PC-3 (cell line): ENCODE measurements at places on chromosomes 5 and 9.

DNA sequence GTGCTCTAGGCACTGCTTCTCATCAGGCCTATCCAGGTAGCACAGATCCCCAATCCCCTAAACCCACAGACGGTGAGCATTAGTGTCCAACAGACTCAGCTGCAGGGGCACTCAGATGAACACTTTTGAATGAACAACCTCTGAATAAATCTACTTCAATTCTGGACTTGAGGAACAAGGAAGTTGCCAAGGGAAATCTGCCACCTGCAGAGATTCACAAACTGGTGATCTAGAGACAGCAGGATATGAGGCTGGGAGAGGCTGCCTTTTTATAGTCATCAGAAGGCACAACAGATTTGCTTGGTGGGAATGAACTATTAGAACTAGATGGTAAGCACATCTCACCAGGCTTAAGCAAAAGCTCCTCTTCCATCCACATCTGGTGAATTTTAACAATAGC, 7.0 kb upstream of the HK3 start:
- DNase-seq, result no peak
- H3K27ac ChIP-seq, result no peak overlapping the region
- no peak overlapping the region for H3K4me3 ChIP-seq
- no peaks in the 10 kb centered on the region for H3K27me3 ChIP-seq
- peaks cover 57% of the 10 kb centered on the region for H3K36me3 ChIP-seq

DNA sequence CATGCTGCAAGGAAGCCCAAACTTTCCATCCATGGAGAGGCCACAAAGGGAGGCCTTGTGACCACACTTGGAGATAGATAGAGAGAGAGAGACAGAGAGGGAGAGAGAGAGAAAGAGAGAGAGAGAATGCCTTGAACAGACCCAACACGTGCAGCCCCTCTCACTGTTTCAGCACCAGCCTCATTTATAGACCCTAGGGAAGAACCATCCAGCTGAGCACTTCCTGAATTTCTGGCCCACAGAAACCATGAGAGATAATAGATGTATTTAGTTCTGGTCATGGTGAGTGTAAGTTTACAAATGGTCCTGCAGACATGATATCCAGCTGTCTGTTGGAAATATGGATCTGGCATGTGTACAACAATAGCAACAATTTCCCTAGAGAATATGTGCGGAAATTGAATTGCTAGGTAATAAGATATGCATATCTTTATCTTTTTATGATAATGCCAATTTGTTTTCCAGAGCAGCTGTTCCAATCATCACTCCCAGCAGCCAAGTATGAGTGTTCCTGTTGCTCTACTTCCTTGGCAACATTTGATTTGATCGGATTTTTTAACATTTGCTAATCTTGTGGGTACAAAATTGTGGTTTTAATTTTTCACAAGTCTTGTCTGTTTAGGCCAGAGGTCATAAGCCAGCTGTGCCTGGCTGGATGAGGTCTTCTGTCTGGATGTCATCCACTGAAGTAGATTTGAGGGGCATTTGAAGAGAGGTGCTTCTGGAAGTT, 217.3 kb upstream of the IL12B start:
- no peak overlapping the region for H3K27ac ChIP-seq
- H3K4me3 ChIP-seq, result no peak overlapping the region
- H3K4me1 ChIP-seq, result peaks cover 13% of the 10 kb centered on the region
- DNase-seq, result no peak

DNA sequence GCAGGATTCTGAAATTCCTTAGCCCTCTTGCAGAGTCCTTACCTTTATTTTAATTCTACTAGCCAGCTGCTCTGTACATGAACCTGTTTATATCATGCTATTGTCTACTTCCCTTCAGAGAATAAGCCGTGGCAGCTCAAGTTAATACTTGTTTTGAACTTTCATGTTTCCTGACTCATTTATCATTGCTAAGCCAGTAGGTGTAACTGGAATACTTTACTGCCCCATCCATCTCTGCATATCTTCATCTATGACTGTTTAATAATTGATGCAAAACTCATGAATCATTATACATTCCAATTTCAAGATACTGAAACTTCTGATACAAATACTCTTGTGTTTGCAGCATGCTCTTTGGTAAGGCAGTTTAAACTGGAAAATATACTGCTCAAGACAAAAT, 174.7 kb downstream of the PPP2R2B start:
- peaks cover 26% of the 10 kb centered on the region; the same call in 1 of the 2 replicates for H3K27me3 ChIP-seq
- no peaks in the 10 kb centered on the region for H3K4me1 ChIP-seq
- no peak for DNase-seq
- H3K36me3 ChIP-seq, result no peaks in the 10 kb centered on the region

DNA sequence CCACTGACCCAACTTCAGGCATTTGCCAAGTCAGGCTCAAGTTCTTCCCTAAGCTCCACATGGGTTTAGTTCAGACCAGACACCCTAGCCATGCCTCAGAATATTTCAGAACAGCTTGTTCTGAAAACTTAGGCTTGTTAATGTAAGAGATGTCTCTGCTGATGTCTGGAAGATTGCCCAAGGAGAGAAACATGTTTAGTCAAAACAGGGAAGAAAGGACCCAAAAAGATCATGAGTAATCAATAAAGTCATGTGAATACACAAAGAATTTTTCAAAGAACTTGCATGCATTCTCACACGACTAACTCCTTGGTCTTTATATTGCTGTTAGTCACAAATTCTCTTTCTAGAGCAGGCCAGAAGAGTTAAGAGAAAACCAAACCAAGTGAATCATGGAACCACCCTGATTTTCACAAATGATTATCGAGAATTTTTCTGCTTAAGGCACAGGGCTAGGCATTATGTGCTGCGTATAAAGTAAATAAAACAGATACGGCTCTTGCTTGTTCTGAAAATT, 158.1 kb upstream of the HMHB1 start:
- peaks cover 13% of the 10 kb centered on the region for H3K4me1 ChIP-seq
- no peak overlapping the region for H3K4me3 ChIP-seq
- no peak for DNase-seq

- DNase-seq, result no peak
- H3K27me3 ChIP-seq, result no peaks in the 10 kb centered on the region
- H3K4me3 ChIP-seq, result peak overlapping the region; percentile 89
- H3K27ac ChIP-seq, result peak overlapping the region; percentile 11
- no peaks in the 10 kb centered on the region for H3K36me3 ChIP-seq
Observed at GRCh38 chr5:98770911-98771322, 2.5 kb upstream of the RGMB start.

DNA sequence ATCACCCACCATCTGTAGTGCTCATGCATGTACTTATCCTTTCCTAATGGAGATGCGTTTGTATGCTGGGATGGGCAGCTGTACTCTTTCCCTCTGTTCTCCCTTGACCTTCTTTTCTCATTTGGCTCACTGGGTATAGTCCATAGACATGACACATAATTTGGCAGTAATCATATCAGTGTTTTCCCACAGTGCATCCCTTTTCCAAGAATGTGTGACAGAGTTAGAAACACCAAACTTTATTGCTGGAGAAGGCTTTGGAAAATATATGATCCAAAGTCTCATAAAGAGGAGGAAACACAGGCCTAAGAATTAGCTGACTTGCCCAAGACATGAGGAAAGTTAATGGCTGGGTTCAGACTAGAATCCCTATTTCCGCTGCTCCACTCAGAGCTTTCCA, 1233.4 kb upstream of the DMAC1 start:
- no peak for DNase-seq
- no peak overlapping the region for H3K4me3 ChIP-seq
- H3K36me3 ChIP-seq, result no peaks in the 10 kb centered on the region

- H3K4me1 ChIP-seq, result peaks cover 39% of the 10 kb centered on the region
- H3K36me3 ChIP-seq, result peaks cover 5% of the 10 kb centered on the region; the same call in 1 of the 2 replicates
Observed at GRCh38 chr5:113024076-113024697, 47.6 kb downstream of the DCP2 start.

DNA sequence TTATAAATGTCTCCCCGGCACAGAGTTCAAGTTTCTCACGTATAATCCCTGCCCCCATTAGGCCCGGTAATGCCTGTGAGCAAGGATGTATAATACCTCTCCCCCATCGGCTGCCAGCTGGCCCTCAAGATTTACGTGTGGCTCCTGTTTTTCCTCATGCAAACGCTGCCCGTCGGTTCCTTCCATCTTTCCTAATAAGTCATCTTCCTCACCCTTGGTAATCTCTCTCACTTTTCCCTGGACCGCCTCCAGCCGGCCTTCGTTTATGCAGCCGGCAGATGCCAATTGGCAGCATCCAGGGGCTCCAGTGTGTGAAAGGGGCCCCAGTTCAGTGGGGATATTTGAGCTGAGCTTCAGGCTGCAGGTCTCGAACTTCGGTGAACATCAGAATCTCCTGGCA, 86.5 kb upstream of the NEURL1B start:
- H3K36me3 ChIP-seq, result no peaks in the 10 kb centered on the region
- H3K27me3 ChIP-seq, result peaks cover 28% of the 10 kb centered on the region
- no peak overlapping the region for H3K4me3 ChIP-seq

DNA sequence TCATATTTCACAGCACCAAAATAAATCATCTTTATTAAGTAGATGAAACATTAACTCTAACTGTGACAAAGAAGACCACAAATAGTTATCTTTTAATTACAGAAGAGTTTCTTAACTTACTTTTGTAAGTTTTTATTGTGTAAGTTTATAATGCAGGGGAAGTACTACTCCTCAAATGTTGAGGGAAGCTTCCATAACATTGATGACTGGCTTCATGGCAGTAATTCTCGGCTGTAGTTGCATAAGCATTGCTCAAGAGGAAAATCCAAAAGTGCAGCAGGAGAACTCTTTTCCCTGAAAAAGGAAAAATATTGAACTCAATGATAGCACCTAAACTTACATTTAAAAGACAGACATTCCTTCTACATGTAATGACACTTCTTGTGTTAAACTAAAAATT, 4.6 kb downstream of the TSLP start:
- H3K4me1 ChIP-seq, result peaks cover 15% of the 10 kb centered on the region
- no peaks in the 10 kb centered on the region for H3K36me3 ChIP-seq
- no peak for DNase-seq
- no peaks in the 10 kb centered on the region for H3K27me3 ChIP-seq
- no peak overlapping the region for H3K27ac ChIP-seq
- no peak overlapping the region for H3K4me3 ChIP-seq

GRCh38 chr5:134115806-134116175, 1.3 kb downstream of the TCF7 start:
- peaks cover 2% of the 10 kb centered on the region; the same call in 1 of the 2 replicates for H3K4me1 ChIP-seq
- H3K36me3 ChIP-seq, result no peaks in the 10 kb centered on the region
- no peak for DNase-seq
- no peak overlapping the region for H3K27ac ChIP-seq
- H3K4me3 ChIP-seq, result peak overlapping the region; percentile 67; the same call in 1 of the 2 replicates

DNA sequence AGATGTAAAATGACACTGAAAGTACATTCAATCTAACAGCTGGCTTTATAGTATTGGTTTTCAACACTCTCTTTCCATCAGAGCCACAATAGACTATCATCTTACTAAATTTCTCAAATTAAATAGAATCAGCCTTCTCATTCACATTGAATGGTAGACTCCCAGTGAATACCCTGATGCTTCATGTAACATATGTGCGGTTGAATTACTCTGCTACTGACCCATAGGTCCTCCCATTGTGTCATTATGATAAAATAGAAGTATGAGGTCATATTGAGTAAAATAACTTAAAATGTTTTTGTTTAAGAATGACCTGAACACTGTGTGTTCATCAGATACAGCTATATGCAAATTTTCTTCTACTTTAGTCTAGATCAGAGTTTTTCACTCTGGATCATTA, 75.9 kb upstream of the ADAMTSL1 start:
- peaks cover 20% of the 10 kb centered on the region for H3K4me1 ChIP-seq
- no peaks in the 10 kb centered on the region for H3K27me3 ChIP-seq
- no peak overlapping the region for H3K4me3 ChIP-seq

DNA sequence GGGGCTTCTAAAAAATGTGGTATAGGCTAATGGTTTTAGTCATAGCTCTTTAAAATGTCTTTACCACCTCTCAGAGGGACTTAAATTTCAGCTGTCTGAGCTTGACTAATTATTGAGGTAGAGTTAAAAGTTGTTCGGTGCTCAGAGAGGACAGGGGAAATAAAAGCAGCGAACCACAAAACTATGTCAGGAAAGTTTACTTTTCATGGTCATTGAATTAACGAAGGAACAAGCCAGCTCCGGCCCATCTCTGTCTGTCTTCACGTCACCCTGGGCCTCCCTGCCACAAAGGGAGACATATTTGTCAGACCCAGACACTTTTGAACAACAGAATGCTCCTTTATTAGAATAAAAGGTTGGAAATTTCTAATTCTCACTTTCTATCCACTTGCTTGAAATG, 98.8 kb upstream of the EFNA5 start:
- no peaks in the 10 kb centered on the region for H3K4me1 ChIP-seq
- no peak overlapping the region for H3K4me3 ChIP-seq
- no peak for DNase-seq
- no peak overlapping the region for H3K27ac ChIP-seq
- H3K27me3 ChIP-seq, result no peaks in the 10 kb centered on the region

DNA sequence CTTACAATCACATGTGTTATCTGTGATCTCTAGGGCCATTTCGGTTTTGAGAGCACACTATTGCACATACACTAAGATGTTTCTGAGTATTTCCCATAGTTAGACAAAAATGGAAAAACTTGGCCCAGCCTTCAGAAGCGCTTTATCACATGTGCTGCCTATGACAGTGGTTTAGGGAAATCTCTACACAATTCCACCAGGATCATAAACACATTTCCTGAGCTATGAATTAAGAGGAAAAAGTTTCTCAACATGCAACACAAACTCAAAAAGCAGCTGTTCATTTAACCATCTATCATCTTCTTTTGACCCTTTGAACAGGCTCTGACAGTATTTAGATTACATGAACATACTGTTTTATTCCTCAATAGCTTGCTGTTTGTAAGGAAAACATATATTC, 15.1 kb downstream of the FGF1 start:
- no peak overlapping the region for H3K4me3 ChIP-seq
- H3K27ac ChIP-seq, result no peak overlapping the region
- peaks cover 24% of the 10 kb centered on the region for H3K4me1 ChIP-seq

DNA sequence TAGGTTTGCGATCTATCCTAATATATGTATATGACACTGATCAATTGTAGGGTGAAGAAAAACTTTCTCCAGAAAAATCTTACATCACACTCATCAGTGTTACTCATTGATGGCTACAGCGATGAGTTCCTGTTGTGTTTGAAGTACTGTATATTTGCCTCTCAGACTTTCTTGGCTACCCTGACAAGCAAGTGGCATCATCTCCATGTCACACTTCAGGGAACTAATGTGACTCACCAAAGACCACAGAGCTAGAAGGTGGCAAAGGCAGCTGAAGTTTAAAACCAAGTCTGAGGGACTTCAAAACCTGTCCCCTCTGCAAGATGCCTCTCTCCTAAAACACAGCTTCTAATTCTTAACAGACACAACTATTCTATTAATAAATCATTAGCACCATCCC, 451.4 kb downstream of the CTNND2 start:
- DNase-seq, result peak; percentile 15
- no peak overlapping the region for H3K27ac ChIP-seq
- H3K4me1 ChIP-seq, result no peaks in the 10 kb centered on the region
- no peaks in the 10 kb centered on the region for H3K36me3 ChIP-seq

DNA sequence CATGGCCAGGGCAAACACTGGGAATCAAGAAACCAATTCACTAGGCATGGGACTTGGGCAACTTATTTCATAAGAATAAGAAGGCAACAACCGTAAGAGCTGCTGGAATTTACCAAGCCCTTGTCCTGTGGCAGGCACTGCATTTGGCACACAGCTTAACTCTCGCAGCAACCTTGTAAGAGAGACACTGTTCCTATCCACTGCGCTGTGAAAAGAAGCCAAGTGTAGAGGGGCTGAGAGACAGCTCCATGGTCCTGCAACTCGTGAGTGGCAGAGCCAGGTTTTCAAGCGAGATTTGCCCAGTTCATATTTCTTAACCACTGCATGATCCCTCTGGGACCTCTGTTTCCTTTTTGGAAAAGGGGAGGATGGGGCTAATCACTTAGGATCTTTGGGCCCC, 129.3 kb upstream of the STC2 start:
- H3K27ac ChIP-seq, result peak overlapping the region; percentile 95
- H3K27me3 ChIP-seq, result no peaks in the 10 kb centered on the region
- peaks cover 52% of the 10 kb centered on the region for H3K4me1 ChIP-seq
- H3K36me3 ChIP-seq, result no peaks in the 10 kb centered on the region
- no peak overlapping the region for H3K4me3 ChIP-seq
